ENCODE measurements at places on chromosomes 4 and X. TPM values are rescaled to one million over a fixed set of nuclear protein-coding genes. Genes with fewer than 3 reads are reported as not detected.

The PAGE5 gene
- total RNA-seq = not detected

The RIPPLY1 gene
- total RNA-seq = not detected

The FAM184B gene
- total RNA-seq = not detected

The P2RY4 gene
- 0.27 TPM for total RNA-seq

The PDGFC gene
- 0.64 TPM for total RNA-seq

GRCh38 chr4:44150091-44150576 is 298.5 kb downstream of the KCTD8 start:
- no peak for DNase-seq

DNA sequence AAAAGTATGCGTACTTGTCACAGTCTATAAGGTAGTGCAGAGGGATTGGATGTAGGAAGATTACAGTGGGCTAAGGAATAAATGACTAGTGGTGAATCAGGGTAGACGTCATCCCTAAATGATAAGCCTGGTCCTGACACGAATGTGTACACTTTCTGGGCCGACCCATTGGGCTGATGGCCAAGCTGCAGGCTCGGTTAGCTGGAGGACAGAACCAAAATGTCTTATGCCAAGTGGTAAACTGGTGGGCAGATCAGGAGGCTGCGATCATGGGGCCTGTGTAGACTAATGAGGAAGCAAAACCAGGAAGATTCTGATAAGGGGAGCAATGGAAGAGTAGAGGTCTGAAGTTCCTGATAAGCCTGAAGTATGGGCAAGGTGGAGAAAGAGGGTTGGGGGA is 272.8 kb upstream of the GATB start:
- DNase-seq = no peak

- DNase-seq = no peak
Measured at GRCh38 chrX:148069759-148070503, 88.8 kb downstream of the FMR1NB start.

The GYG2 gene
- total RNA-seq = 21.9 TPM

The PSMD10 gene
- total RNA-seq = 26.2 TPM

- no peak for DNase-seq
Measured at GRCh38 chr4:22003878-22004277, 55.3 kb upstream of the KCNIP4 start.

- no peak for DNase-seq
Measured at GRCh38 chr4:112938461-112939058, 110.9 kb upstream of the ANK2 start.

All from glutamatergic neuron (in vitro differentiated cells).